AG04449 (cell line): ENCODE measurements at places on chromosomes 11 and 22.

DNA sequence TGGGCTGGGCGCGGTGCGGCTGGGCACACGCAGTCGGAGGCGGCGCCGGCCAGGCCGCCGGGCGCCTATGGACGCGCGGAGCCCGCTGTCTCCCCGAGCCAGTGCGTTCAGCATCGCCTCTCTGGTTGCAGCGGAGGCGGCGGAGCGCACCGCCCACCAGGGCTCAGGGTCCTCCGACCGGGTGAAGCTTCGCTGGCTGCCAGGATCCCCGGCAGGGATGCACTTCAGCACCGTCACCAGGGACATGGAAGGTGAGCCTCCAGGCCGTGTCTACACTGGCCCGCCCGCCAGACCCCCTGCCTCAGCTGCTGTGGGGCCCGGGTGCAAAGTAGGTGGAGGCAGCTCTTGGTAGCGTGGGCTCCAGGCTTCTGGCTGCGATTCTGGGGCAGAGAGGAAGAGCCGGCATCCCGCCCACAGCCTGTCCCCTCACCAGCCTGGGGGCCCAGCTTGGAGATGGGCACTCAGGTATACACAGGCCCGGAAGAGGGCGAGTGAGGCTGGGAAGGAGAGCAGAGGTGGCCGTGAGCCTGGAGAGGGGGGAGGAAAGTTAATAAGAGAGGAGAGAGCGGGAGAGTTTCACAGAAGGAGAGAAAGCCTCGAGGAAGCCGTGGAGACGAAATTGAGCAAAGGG lies 1.0 kb upstream of the TBX1 start:
- DNase-seq, result no peak

DNA sequence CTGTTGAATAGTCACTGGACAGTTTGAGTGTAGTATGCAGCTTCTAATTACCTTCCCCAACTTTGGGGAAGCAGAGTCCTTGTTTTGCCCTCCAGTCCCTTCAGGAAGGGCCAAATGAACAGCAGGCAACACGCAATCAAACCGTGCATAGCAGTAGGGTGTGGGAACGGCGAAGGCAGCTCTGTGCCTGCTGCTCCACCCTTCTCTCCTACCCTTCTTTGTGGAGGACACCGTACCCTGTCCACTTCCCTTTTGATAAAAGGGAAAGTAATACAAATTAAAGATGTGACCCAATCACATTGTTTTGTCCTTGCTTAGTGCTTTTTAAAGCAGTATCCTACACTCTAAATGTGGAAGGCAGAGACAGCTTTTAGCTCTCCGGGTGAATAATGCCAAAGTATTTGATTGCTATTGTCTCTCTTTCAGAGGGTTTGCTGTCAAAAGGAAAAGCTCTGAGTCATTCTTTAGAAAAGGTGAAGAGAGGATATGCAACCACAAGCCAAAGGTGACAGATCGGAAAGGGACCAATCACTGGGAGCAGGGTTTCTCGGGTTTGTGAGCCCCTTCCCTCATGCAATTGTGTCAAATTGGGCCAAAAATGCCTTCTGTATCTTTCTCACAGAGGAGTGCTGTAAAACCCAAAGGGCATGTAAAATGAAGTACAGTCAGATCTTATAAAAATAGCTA lies 407.3 kb upstream of the CCDC90B start:
- no peak for DNase-seq

DNA sequence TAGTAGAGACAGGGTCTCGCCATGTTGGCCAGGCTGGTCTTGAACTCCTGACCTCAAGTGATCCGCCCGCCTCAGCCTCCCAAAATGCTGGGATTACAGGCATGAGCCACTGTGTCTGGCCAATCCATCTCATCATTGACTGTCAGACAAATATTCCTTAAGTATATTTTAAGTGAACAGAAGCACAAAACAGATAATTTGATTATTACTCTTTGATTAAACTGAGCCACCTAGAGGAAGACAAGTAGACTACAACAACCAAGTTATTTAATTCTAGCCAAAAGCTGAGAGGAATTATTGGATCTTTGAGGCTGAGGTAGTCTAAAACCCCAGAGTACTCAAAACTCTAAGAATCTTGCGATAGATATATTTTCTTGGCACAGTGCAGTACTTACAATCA lies 1.2 kb downstream of the ACRV1 start:
- DNase-seq, result no peak

GRCh38 chr11:122230385-122230755 lies 114.4 kb upstream of the BLID start:
- DNase-seq, result no peak

DNA sequence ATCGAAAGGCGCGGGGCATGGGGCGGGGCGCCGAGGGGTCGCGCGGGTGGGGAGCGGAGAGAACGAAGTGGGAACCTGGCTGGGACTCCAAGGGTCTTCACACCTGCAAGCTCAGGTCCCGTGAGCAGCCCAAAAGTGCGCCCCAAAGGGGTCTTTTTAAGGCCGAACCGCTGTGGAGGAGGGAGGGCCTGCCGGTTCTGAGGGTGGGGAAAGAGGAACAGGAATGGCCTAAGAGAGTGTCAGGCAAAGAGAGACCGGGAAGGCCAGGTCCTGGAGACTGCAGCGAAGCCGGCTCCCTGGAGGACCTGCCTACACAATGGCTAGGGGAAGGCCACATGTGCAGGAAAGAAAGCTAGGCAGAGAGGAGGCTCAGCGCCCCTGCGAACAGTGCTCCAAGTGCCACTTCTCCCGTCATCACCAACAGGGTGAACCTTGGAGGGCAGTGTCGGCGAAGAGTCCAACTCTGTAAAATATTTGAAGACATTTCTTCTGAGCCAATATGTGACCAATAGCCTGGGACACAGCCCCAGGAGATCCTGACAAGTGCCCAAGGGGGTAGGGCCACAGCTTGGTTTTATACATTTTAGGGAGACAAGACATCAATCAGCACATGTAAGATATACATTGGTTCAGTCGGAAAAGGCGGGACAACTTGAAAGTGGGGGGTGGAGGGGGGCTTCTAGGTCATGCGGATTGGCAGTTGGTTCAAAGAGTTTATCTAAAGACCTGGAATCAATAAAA lies 710 bp upstream of the DGCR2 start:
- DNase-seq, result no peak

- DNase-seq, result no peak
Observed at GRCh38 chr11:133705873-133706272, 139.4 kb downstream of the SPATA19 start.

- DNase-seq, result no peak
Observed at GRCh38 chr11:12505183-12505582, 127.8 kb downstream of the PARVA start.

DNA sequence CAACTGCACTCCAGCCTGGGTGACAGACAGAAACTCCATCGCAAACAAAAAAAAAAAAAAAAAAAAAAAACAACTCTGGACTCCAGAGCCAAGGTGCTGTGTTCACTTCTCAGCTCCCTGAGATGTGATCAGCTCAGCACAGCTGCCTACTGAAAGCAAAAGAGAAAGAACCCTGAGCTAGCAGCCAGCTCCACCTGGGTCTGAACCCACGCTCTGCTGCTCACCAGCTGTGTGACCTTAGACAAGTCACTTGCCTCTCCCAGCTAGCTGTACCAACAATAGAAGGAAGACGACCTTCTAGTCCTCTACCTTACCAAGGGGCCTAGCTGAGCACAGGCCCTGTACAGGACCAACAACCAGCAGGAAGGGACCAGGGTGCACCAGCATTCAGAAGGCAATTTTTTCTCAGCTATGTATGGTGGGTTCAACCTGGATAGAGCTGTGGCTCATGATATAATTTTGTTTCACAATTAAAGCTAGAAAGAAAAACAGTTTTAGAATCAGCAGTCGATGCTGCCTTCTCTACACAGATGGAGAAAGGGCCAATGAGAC lies 3.8 kb downstream of the DGCR2 start:
- DNase-seq, result no peak

DNA sequence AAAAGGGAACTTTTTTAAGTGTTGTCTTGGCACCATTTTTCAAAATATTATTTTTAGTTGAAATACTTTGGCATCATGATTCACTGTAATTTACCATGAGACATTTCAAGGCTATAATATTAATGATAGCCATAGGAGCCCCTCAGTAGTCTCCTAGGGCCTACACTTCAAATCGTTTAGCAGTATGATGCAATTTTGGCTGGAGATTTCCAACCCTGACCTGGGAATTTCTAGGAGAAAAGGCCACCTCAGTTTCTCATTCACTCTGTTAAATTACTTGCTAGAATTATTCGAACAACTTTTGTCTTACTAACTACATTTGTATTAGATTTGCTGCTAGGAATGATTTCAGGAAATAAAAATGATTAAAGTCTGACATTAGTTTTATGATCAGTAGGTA lies 1610.9 kb upstream of the RAG2 start:
- DNase-seq, result no peak

- no peak for DNase-seq
Observed at GRCh38 chr11:31882951-31883392, 71.8 kb upstream of the PAX6 start.

- no peak for DNase-seq
Observed at GRCh38 chr11:105870516-105871113, 151.4 kb downstream of the MSANTD4 start.

DNA sequence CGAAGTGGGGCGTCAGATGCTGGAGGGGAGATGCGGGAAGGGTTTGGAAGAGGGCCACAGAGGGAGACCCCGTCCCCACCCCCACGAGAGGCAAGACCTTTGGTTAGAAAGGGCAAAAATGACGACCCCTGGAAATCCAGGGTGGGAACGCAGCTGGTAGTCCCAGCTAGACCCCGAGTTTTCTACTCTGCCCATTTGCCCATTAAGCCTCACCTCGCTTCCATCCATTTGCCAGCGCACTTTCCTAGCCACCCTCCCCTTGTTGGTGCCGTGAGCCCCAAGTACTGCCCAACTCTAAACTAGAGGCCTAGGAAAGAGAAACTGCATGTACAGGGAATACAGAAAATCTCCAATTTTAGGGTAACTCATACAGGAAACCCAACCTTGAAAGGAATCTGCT lies 370 bp downstream of the DDX25 start:
- DNase-seq, result no peak

DNA sequence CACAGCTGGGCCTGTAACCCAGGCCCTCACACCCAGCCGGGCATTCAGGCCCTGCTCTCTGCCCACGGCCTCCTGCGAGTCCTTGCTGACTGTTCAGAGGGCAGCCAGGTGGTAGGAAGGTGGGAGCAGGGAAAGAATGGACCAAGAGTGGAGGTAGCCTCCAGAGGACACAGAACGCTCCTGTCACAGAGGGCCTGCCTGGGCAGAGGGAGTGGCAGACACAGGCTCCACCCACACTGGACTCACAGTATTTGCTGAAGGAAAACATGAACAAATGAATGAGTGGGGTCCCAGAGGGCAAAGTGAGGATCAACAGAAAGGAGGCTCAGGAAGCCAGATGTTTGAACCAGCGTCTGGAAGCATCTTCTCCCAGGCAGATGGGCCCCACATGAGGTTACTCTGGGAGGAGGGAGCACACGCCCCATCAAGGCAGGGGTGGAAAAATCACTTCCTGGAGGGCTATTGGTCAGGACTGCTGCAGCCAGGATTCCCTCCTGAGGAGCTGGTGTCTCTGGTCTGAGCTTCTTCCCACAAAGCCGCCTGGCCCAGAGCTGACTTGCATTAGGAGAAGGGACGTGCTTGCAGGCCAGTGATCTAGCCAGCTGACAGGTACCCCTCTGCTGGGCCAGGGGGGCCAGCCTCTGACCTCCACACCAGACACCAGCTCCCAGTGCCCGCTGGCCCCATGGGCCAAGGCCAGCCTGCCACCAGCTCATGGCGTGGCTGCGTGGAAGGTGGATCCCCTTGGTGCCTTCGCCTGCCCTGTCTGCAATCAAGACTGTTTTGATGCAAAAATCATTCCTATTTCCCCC lies 84.0 kb downstream of the THAP12 start:
- DNase-seq, result no peak

DNA sequence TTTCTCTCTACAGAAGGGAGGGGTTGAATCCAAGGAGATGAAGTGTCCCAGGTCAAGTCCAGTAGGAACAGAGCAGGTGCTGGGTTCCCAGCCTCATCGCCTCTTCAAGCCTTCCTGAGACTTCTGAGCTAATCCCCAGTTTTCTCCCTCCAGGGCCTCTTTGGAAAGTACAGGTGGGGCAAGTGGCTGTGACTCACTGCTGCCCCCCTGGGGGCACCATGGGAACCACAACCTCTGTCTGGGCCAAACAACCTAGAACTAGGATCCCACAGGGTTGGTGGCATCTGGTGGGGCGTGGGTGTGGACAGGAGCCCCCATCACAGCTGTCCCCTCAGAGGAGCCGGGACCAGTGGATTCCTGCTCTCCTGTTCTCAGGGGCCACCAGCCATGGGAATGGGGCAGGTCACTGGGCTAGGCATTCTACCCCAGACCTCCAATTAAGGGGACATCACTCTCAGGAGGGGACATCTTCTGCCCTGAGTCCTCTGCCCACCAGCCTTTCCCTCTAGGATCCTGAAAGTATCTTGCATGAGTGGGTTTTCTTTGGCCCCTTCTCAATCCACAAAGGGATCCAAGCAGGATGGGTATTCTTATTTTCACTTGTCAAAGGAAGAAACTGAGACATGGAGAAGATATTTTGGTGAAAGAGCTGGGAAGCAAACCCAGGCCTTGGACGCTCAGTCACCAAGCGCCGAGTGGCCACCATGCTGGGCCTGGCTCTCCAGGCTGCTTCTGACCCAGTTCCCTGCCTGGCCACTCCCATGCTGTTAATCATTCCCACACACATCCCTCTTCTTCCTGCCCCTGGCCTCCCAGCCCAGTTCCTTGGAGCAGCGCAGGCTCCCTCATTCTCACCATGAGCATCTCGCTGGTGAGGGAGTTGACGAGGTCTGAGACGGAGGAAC lies 23.8 kb downstream of the LRRC10B start:
- no peak for DNase-seq

GRCh38 chr11:10392095-10393079 lies 62.7 kb upstream of the AMPD3 start:
- DNase-seq, result no peak

GRCh38 chr22:49422701-49423100 lies 405.0 kb downstream of the BRD1 start:
- no peak for DNase-seq

GRCh38 chr11:123413636-123414035 lies 16.4 kb upstream of the GRAMD1B start:
- no peak for DNase-seq

GRCh38 chr11:108923413-108923812 lies 258.5 kb downstream of the DDX10 start:
- DNase-seq, result no peak

GRCh38 chr11:42462558-42463310 lies 849.1 kb upstream of the API5 start:
- DNase-seq, result peak; percentile 37

GRCh38 chr11:116239247-116239646 lies 533.5 kb downstream of the BUD13 start:
- DNase-seq, result no peak

- DNase-seq, result no peak
Observed at GRCh38 chr11:61310749-61311148, 15.6 kb upstream of the VWCE start.

DNA sequence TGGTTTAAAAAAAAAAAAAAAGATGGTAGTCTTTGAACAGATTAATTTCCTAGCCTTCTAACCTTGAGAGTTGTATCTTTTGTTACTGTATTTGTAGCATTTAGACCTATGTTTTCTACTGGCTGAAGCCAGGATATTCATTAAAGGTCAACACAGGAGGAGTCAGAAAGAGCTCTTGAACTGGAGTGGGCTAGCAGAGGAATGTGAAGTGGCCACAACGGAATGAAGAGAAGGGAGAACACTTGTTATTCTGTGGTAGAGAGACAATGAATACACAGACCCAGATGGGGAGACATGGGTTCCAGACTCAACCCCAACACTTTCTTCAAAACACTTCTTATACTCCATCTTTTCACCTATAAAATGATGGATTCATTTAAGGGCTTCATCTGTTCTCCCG lies 88.1 kb downstream of the RELT start:
- no peak for DNase-seq

- no peak for DNase-seq
Observed at GRCh38 chr11:81658722-81659121, 1074.9 kb downstream of the FAM181B start.

- DNase-seq, result peak; percentile 47
Observed at GRCh38 chr22:26658671-26659478, 1.5 kb downstream of the MIAT start.
